LHCN-M2 (cell line): ENCODE measurements at places on chromosomes 7 and 10.

DNA sequence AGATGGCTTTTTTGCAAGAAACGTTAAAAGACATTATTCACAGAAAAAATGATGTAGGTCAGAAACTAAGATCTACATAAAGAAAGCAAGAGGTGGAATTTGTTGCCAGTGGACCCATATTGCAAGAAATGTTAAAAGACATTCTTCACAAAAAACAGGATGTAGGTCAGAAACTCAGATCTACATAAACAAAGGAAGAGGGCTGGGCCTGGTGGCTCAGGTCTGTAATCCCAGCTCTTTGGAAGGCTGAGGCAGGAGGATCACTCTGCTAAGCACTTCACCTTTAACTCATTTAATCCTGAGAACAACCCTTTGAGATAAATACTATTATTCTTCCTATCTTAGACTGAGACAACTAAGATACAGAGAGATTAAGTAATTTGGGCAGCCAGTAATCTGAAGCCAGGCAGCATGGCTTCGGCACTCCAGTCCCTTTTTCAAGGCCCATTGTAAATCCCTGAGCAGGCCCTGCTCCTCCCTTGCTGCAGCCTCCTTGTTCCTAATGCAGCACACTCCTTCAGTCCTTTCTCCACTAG, 11.6 kb downstream of the ZFAND4 start:
- DNase-seq, result no peak

DNA sequence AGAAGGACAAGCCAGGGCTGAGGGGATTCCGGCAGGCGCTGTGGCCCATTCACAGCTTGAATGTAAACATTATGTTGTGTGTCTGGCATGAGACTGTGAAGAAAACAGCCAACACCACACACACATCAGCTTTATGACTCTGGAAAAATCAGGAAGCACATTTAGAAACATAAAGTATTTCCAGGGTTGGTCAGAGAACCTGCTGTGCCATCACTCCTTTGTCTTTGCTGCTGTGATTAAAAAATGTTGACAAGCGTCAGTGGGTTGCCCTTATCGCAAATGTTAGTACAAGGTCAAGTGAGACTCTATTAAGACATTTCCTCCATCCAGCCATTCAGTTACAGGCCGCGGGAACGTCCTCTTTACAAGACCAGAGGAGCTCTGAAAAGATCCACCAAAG, 95.4 kb downstream of the TAX1BP1 start:
- no peak for DNase-seq

DNA sequence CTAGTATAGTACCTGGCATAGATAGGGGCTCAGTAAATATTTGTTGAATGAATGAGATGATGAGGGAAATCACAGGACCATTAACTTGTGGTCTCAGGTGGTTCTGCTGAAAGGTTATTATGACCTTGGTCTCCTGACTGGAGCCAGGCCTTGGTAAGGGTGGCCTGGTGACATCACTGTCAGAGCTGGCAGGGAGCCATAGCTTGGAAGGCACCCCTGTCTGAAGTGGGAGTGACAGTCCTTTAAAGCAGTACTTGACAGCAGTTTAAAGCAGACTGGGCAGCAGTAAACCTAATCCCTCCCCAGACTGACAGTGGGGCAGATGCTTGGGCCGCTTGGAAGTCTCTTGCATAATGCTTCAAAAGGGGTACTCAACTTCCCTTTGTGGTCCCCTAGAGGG, 13.4 kb downstream of the DPCD start:
- no peak for DNase-seq

DNA sequence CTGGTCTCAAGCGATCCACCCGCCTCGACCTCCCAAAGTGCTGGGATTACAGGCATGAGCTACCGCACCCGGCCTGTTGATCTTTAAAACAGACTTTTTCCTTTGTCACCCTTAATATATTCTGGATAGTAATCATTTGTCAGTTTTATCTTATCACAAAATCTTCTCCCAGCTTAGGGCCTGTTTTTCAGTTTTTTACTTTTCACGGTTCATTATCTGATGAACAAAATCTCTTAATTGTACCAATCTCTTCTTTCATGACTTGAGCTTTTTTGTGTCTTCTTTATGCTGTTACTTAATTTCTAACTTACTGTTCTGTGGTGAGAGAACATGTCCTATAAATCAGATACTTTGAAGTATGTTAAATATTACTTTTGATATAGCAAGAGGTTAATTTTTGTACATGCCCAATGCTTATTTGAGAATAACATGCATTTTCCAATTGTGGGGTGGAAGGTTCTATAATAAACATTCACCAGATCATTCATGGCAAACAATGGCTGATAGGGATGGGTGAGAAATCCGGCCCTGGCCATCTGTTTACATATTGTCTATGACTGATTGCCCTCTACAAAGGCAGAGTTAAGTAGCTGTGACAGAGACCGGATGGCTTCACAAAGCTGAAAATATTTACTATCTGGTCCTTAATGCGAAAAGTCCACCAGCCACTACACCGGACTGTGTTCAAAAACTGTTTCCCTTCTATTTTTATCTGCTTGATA, 5.3 kb downstream of the PAPOLB start:
- DNase-seq, result no peak

- peak; percentile 59 for DNase-seq
These were observed 98.2 kb downstream of the ANLN start for GRCh38 chr7:36487756-36488336.

- no peak for DNase-seq
These were observed 182.2 kb downstream of the HTR7 start for GRCh38 chr10:90675621-90676020.

GRCh38 chr10:77482072-77482471, 155.5 kb downstream of the KCNMA1 start:
- DNase-seq, result no peak

- DNase-seq, result peak; percentile 19
These were observed 55.9 kb upstream of the MXI1 start for GRCh38 chr10:110151467-110151866.

DNA sequence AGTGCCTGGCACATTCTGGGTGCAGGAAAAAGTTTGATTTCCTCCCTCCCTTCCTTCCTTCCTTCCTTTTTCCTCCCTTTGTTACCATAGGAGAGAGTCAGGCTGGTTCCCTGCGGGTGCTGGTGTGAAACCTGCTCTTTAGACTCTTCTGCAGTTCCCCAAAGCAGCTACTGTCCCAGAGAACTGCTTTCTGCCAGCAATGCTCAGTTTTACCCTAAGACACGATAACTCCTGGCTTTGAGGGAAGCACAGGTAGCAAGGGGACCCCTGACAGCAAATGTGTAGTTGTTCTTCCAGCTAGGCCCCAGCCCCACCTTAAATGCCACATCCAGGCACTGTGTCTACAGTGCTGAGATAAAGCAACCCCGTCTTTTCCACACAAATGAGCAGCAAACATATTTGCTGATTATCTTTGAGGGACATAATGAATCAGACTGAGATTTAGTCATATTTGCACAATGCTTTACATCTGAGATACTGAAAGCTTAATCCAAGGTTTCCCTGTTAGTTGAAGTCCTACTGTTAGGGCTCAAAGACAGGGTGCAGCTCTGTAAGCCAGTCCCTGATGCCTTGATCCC, 55.5 kb downstream of the MET start:
- DNase-seq, result no peak

DNA sequence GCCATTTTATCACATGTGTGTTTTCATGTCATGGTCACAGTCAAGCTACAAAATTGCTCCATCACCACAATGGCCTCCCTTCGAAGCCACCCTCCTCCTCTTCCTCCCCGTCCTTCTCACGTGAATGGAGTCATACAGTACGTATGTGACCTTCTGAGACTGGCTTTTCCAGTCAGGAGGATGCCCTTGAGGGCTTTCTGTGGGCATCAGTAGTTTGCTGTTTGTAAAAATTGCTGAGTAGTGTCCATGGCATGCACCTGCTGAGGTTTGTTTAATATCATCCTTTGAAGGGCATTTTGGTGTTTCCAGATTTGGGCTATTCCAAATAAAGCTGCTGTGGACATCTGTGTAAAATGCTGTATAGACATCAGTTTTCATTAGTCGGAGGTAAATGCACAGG, 5.9 kb upstream of the UBE3C start:
- DNase-seq, result no peak

DNA sequence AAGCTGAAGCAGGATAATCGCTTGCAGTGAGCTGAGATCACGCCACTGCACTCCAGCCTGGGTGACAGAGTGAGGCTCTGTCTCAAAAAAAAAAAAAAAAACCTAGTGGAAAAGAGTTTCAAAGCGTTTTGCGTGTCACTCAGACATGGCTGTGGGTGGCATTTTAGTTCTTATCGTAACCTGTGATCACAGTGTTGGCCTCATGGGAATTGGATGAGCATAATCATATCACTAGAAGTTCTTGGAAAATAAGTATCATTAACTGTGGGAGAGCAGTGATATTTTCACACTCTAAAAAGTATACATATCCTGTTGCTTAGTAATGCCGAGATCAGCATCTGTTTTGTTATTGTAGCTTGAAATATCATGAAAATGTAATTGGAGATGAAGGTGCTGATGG, 92.6 kb downstream of the CREM start:
- DNase-seq, result no peak
